ENCODE measurements at places on chromosomes 11 and 22.
A peak's percentile ranks its signal among the peaks of the same experiment; 100 is the strongest.

GRCh38 chr11:107927559-107927958, 689 bp upstream of the RAB39A start:
- no peak for DNase-seq

GRCh38 chr22:48093981-48094380, 1331.5 kb downstream of the TBC1D22A start:
- no peak for DNase-seq

GRCh38 chr11:33387581-33387980, 130.4 kb downstream of the HIPK3 start:
- peak; percentile 41 for DNase-seq

- peak; percentile 83 for DNase-seq
Measured at GRCh38 chr11:28243581-28243980, 135.4 kb downstream of the METTL15 start.

Measured in fibroblast of upper back skin (primary cell).